ENCODE measurements at places on chromosomes 7 and 10.

GRCh38 chr10:103276251-103276895 lies 565 bp upstream of the INA start:
- no peak for DNase-seq

- no peak for DNase-seq
Measured at GRCh38 chr7:136045181-136045580, 68.0 kb upstream of the MTPN start.

DNA sequence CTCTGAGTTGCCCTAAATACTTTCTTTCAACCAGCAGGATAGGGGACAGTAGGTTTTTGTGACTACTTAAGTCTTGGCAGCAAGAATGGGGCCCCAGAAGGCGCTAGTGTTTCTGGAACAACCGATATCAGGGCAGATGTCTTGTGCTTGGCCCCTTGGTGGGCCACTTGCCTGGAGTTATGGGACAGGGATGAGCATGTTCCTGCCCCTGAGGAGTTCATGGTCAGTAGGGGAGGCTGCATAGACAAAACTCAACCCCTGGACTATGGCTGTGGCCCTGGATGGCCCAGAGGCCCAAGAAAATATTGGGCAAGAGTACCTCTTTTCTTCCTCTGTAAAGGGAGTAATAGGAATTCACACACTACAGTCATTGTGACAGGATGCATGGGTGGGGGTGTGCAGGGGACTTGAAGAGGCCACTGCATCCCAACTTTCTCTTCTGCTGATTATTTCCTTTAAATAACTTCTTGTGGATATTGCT lies 57.7 kb upstream of the IGFBP3 start:
- no peak for DNase-seq

- no peak for DNase-seq
Measured at GRCh38 chr7:110944448-110944847, 146.5 kb upstream of the LRRN3 start.

DNA sequence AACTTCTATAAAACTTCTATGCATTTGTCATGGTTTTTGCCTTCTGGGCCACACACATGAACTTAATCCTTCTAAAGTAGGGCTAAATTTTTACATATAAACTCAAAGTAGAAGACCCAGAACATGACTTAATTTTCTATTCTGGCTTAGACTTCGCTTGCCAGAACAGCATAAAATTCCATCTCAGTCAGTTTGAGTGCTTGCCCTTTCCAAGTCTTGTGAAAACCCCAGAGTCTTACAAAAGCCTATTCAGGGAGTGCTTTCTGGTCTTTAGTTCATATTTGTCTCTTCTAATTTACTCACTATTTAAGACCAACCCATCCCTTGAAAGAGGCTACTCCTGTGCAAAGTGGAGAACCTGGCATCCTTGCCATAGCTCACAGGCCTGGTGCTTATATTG lies 201.6 kb upstream of the MEOX2 start:
- no peak for DNase-seq

DNA sequence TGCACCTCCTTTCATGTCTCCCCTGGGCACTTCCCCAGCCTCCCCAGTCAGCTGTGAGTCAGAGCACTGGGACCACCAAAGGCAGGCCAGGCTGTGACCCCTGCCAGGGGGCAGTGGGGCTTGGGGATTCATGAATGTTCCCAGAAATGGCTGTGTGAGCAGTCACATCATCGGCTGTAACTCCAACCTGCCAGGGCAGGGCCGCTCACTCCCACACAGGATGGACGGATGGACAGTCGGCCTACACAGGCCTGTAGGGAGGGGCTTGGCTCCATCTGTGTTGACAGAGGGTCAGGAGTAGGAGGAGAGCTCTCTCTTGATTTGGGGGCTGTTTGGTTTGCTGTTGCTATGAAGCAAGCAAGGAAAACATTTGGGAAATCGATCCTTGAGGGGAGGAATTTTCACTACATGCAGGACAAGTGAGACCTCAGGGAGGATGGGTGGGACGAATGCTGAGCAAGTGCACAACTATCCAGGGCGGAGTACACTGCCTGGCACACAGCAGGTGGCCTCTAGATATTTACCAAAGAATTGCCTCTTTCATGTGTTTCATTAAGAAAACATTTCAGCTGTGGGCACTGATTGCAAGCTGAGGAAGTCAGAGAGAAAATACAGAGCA lies 2.9 kb upstream of the IGFBP1 start:
- DNase-seq, result no peak

GRCh38 chr7:148242294-148242821 lies 348.2 kb upstream of the C7orf33 start:
- peak; percentile 72 for DNase-seq

GRCh38 chr10:34567659-34568253 lies 247.3 kb downstream of the PARD3 start:
- DNase-seq, result no peak

GRCh38 chr10:47340608-47341170 lies 7.5 kb upstream of the RBP3 start:
- peak; percentile 87 for DNase-seq

DNA sequence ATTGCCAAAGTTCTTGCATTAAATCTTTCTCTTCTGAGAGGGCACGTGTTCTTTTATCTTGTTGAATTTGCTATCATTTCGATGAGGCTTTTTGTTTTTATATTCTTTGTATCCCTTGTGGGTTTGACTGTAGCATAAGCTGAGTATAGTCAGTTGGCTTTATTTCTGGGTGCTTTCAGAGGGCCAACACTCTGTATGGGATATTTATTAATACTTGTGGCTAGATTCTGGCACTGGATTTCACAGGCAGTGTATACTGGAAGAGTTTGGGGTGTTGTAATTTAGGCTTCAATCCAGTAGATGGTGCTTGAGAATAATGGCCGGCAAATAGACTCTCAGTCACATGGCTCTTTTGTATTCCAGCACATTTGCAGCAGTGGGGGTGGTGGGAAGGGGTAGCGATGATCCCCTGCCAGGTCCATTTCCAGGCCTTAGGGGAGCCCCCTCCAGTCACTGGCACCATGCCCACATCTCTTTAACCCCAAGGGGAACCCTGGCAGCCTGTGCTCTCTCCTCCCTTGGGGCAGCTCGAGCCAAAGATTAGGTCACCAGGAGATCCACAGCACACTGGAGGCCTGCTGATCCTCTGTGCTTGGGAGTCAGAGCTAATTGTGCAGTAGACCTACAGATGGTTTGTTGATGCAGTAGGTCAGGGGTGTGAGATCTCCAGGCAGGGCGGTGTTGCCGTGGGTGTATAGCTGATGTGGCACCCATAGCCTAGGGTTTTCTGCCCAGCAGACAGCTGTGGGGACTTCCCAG lies 81.8 kb downstream of the PTPN20 start:
- DNase-seq, result peak; percentile 53

GRCh38 chr7:27210441-27211083 lies 10.7 kb upstream of the HOXA13 start:
- peak; percentile 80 for DNase-seq

DNA sequence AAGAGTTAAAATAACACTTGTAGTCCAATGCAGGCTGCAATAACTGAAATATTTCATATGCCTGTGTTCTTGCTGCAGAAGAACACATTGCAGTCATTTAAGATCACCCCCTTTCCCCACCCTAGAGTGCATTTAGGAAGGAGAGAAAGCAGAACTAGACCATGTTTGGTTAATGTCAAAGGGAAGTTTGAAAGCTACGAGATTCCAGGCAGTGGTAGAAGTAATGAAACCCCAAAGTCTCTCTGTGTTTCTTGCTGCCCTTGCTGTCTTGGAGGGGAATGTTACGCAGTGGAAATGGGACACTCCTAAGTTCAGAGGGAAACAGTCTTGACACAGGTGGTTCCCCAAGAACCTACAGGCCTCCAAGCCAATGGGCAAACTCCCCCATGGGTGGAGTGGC lies 242.9 kb downstream of the PTEN start:
- no peak for DNase-seq

DNA sequence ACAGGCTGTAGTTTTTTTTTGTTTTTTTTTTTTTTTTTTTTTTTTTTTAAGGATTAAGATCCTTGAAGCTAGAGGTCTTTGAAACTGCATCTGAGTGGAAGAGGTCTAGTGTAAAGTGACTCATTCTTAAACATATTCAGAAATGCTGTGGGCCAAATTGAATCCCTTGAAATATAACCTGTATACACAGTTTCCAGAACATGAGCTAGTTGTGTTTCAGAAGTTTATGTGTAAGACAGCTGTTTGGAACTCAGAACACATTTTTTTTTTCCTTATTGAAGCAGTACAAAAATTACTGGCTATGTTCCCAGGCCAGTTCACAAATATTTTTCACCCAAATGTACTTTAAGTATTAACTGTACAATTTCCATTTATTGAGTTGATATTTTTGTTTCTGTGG lies 67.9 kb downstream of the PPP1R9A start:
- DNase-seq, result no peak

- no peak for DNase-seq
Measured at GRCh38 chr7:38178695-38179344, 775 bp downstream of the STARD3NL start.

DNA sequence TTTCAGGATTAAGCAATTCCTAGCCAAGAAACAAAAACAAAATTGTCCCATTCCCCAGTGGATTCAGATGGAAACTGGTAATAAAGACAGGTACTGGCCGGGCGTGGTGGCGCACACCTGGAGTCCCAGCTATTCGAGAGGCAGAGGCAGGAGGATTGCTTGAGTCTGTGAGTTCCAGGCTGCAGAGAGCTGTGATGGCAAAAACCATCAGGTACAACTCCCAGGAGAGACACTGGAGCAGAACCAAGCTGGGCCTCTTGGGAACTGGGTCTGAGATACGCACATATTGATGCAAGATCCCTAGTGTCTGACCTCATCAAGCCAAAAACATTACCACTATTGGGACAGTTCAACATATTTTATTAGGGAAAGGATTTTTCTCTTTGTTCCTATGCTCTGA lies 84.0 kb upstream of the ANLN start:
- DNase-seq, result no peak

DNA sequence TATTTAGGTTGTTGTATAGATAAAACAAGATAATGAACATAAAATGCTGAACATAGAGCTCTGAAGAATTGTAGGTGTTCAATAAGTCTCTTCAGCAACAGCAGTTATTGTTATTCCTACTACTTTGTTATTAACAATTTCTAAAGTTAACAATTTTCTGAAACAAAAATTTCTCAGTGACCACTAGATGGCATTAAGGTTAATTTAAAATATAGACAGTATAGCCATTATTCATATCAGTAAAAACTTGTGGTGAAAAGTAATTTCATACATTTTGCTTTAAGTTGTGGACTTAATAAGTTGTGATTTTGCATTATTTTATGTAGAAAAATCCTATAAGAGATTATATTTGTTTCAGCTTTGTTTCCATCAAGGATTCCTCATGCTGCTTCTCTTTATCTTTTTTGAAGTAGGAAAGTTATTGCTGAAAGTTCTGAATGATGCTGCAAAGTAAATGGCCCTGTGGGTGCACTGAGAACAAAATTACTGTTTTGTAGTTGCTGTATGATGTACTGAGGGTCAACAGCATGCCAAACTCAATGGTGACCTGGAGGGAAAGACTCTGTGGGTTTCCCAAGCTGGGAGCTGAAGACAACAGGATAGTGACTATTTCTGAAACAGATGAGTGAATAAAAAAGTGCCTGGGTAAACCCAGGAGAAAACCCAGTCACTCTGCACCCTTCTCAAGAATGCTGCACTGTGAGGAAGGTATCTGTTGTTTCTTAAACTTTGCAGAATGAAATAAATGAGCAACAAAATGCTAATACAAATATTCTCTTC lies 253.6 kb downstream of the KIF20B start:
- DNase-seq, result no peak

- no peak for DNase-seq
Measured at GRCh38 chr10:94358480-94358879, 4.3 kb downstream of the NOC3L start.

DNA sequence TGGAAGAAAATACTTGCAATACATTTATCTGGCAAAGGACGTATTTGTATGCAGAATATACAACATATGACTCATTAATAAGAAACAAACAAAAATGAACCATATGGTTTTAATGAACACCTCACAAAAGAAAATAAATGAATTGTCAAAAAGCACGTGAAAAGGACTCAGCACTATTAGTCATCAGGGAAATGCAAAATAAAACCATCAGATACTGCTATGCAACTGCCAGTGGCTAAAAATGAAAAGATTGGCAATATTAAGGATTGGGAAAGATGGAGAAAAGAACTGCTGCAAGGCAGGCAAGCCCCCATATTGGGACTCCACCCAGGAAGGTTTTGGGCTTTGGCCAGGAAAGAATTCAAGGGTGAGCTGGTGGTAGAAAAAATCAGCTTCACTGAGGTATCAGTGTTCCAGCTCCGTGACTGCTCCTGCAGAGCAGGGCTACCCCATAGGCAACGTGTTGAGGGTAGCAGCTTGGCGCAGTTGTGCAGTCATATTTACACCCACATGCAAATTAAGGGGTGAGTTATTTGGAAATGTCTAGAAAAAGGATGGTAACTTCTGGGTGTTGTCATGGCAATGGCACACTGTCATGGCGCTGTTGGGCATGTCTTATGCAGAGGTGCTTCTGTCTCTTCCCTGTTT lies 72.7 kb downstream of the CUBN start:
- no peak for DNase-seq

GRCh38 chr10:6145166-6145987 lies 56.5 kb downstream of the RBM17 start:
- DNase-seq, result peak; percentile 76

- no peak for DNase-seq
Measured at GRCh38 chr7:51545131-51545530, 228.5 kb upstream of the COBL start.

GRCh38 chr10:88070080-88070880 lies 206.9 kb downstream of the PTEN start:
- no peak for DNase-seq

GRCh38 chr10:74063256-74063655 lies 65.3 kb downstream of the VCL start:
- no peak for DNase-seq

- peak; percentile 73 for DNase-seq
Measured at GRCh38 chr10:25766687-25767221, 167.3 kb upstream of the MYO3A start.

DNA sequence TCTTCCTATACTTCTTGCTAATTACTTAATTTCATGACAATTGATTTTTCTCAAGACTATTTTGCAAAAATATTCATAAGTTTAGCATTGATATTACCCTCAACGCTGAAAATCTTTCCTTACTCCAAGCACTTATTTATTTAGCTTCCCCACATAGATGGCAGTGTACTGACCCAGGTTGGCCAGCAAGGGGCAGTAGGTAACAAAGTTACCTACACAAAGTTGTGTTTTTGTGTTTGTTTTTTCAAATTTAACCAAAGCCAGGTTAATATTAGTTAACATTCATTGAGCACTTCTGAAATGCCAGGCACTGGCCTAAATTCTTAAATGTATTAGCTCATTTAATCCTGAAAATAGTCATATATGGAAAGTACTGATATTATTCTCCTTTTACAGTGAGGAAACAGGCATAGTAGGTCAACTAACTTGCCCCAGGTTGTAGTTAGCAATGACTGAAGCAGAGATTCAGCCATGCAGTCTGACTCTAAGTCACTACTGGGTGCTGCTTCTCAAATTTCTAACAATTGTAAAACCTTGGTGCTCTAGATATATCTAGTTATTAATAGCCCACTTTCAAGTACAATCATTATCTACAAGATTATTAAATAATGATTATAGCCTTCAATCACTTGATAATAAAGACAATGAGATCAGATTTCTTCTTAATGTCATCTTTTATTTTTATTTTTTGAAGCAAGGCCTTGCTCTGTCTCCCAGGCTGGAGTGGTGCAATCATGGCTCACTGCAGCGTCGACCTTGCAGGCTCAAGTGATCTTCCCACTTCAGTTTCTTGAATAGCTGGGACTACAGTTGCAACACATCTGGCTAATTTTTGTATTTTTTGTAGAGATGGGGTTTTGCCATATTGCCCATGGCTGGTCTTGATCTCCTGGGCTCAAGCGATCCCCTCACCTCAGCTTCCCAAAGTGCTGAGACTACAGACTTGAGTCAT lies 5.8 kb upstream of the GGCT start:
- peak; percentile 46 for DNase-seq

GRCh38 chr7:23136216-23136615 lies 30.6 kb downstream of the KLHL7 start:
- DNase-seq, result no peak
